Activated CD4-positive, alpha-beta T cell treated with anti-CD3 and anti-CD28 coated beads for 36 hours (primary cell): ENCODE measurements at places on chromosomes 3 and 15. TPM values are rescaled to one million over a fixed set of nuclear protein-coding genes. Genes with fewer than 3 reads are reported as not detected.

The SLC28A1 gene
- not detected for total RNA-seq

The HESX1 gene
- 1.1 TPM for total RNA-seq

The DUOXA2 gene
- total RNA-seq = not detected

The CCDC39 gene
- total RNA-seq = not detected

The CPB1 gene
- total RNA-seq = not detected

The CEP152 gene
- total RNA-seq = 34.4 TPM

The LRRC3B gene
- not detected for total RNA-seq

The ITIH1 gene
- total RNA-seq = not detected

The TGM4 gene
- total RNA-seq = not detected

The THRB gene
- total RNA-seq = not detected

The ADPRH gene
- total RNA-seq = 3.5 TPM

The PARP15 gene
- total RNA-seq = 8.7 TPM

The TRPM1 gene
- total RNA-seq = not detected

The DNAH12 gene
- not detected for total RNA-seq

The MYO5C gene
- total RNA-seq = 0.42 TPM

The CPN2 gene
- total RNA-seq = not detected

The C3orf85 gene
- total RNA-seq = not detected

The SPTBN5 gene
- total RNA-seq = 0.51 TPM

The GPR15 gene
- 1.1 TPM for total RNA-seq
